ENCODE measurements at places on chromosomes 1 and 21.

- DNase-seq: no peak
These were observed 7.8 kb upstream of the CHAF1B start for GRCh38 chr21:36377391-36377842.

DNA sequence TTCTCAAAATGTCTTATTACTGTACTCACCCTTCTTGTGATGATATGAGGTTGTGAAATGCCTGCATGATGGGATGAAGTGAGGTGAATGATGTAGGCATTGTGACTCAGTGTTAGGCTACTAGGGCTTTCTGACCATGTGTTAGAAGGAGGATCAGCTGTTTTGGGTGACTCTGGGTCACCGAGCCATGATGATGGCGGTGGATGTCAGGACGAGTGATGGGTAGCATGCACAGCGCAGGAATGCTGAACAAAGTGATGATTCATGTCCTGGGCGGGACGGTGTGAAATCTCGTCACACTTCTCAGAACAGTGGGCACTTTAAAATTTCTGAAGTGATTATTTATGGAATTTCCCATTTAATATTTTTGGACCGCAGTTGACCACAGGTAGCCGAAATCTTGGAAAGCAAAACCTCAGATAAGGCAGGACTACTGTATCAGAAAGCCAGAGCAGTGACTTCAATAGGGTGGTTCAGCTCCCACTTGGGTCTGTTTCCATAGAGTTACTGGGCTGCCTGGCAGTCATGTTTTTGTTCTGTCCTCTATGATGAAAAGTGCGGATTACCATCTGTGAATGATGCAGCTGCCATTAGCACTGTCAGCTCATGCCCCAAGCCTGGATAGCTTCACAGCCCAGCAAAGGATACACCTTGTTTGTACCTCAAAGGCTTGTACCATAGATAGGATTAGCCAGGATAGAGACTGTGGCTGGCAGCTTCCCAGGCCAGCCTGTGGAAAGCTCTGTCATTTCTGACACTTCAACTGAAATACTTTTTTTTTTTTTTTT lies 26.6 kb downstream of the IL6R start:
- peak; percentile 60 for DNase-seq

DNA sequence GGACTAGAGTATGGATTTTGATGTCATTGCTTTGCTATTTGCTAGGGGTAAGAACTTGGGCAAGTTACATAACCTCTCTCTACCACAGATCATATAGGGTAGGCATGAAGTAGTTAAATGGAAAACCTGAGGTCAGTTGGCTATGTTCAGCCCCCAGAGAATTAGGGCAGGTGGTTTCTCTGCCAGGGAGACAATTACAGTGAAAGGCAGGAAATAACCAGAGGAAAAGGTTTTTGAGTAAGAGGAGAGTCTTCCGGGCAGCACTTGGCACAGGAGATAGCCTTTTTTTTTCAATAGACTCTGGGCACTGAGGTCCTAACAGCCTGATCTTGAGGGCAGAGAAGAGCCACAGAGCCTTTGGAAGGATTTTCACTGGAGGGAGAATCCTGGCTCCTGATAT lies 16.7 kb upstream of the SERBP1 start:
- DNase-seq: no peak

DNA sequence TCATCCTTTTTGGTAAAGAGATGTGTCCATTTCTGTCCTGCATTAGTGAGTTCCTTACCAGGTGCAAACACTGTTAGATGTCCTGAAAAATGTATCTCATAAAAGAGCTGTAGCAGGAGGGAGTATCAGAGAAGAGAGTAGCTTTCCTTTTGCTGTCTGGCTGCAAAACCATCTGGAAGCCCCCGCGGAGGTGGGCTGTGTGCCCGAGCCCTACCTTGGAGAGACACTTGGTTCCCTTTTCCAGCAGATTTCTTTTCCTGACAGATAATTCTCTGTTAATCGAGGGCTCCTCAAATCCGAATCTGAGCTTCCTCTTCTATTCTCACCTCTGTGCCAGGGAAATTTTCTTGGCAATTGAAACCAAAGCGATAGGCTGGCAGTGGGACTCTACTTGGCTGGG lies 53.0 kb downstream of the KIF26B start:
- no peak for DNase-seq

- DNase-seq: no peak
These were observed 147.8 kb upstream of the ATP1B1 start for GRCh38 chr1:168958562-168959289.

- no peak for DNase-seq
These were observed 22.9 kb downstream of the TSHB start for GRCh38 chr1:115052454-115053083.

- no peak for DNase-seq
These were observed 12.6 kb upstream of the TNFRSF14 start for GRCh38 chr1:2543543-2544092.

DNA sequence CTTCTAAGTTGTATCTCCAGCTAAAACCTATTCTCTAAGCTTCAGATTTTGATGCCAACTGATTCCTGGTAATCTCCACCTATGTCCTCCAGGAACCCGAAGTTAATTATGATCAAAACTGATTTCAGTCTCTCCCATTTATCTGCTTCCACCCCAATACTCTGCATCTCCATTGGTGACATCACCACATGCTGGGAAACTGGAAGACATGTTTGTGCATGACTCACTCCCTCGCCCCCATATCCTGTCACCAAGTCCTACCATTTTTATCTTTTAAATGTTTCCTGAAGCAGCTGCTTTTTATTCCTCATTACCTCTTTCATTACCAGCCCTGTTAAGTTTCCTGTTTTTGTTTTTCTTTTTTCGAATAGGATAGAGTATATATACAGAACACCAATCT lies 228.5 kb downstream of the LRRC40 start:
- no peak for DNase-seq
